T-helper 17 cell (primary cell): ENCODE measurements at places on chromosomes 2 and 18. TPM values are rescaled to one million over a fixed set of nuclear protein-coding genes. Genes with fewer than 3 reads are reported as not detected.

GRCh38 chr2:219967247-219968245 lies 340.1 kb downstream of the SLC4A3 start:
- no peak overlapping the region for H3K4me3 ChIP-seq
- no peak overlapping the region for H3K27ac ChIP-seq
- H3K4me1 ChIP-seq: no peaks in the 10 kb centered on the region

DNA sequence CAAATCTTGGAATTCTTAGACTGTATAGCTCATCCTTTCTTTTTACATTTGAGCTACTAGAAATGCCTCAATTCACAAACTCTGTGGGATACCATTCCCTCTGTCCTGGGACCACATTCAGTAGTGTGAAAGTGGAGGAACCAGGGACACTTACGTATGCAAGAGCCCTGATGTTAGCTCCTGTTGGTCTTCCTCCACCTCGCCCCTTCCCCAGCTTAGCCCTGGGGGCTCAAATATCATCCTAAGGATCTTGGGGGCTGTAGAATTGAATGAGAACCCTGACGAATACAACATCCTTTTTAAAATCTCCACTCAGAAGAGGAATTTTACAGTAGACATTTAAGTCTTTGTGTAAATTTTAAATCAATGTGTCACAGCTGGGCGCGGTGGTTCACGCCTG lies 65.2 kb upstream of the RAPH1 start:
- H3K36me3 ChIP-seq: peaks cover 3% of the 10 kb centered on the region
- peaks cover 12% of the 10 kb centered on the region for H3K4me1 ChIP-seq
- H3K4me3 ChIP-seq: no peak overlapping the region
- peaks cover 6% of the 10 kb centered on the region for H3K27me3 ChIP-seq
- H3K27ac ChIP-seq: no peak overlapping the region

- DNase-seq: no peak
- no peaks in the 10 kb centered on the region for H3K27me3 ChIP-seq
- H3K36me3 ChIP-seq: no peaks in the 10 kb centered on the region
- no peak overlapping the region for H3K4me3 ChIP-seq
These were observed 180.5 kb upstream of the DTNA start for GRCh38 chr18:34529358-34530335.

- no peak overlapping the region for H3K27ac ChIP-seq
- H3K27me3 ChIP-seq: no peaks in the 10 kb centered on the region
- H3K36me3 ChIP-seq: peaks cover 7% of the 10 kb centered on the region
These were observed 82.8 kb upstream of the PPP1CB start for GRCh38 chr2:28668880-28669279.

DNA sequence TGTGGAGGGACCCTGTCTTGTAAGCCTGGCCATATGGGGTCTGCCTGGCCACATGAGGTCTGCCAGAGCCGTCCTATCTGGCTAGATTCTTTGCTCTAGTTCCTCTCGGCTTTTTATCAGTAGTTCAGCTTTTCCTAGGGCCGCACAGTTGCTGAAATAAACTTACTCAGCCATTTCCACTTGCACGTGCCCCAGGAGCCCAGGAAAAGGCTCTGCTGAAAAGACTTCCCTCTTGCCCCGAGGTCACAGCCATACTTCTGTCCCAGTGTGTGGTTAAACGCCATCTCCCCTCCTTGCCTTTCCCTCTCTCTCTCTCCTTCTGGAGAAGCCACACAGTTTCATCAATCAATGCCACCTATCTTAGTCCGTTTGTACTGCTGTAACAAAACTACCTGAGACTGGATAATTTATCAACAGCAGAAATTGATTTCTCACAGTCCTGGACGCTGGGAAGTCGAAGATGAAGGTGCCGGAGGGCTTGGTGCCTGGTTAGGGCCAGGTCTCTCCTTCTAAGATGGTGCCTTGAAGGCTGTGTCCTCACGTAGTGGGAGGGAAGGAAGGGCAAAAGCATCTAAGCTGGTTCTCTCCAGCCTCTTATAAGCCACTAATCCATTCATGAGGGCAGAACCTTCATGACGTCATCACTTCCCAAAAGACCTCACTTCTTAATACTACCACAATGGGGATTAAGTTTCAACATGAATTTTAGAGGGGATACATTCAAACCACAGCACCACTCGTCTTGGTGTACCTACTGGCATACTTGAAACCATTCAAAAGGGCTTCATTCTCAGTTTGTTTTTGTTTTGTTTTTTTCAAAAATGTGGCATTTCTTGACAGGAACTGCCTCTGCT lies 11.2 kb upstream of the GALM start:
- peaks cover 41% of the 10 kb centered on the region for H3K4me1 ChIP-seq
- no peak for DNase-seq
- H3K27ac ChIP-seq: peak overlapping the region; percentile 97
- no peaks in the 10 kb centered on the region for H3K36me3 ChIP-seq

- no peaks in the 10 kb centered on the region for H3K36me3 ChIP-seq
- H3K27me3 ChIP-seq: no peaks in the 10 kb centered on the region
- no peak for DNase-seq
- H3K27ac ChIP-seq: no peak overlapping the region
- no peaks in the 10 kb centered on the region for H3K4me1 ChIP-seq
These were observed 21.8 kb upstream of the KCNJ13 start for GRCh38 chr2:232798187-232798586.

C2orf78 gene
- not detected for total RNA-seq

PPIL3 gene
- total RNA-seq: 22.1 TPM

GREB1 gene
- 0.15 TPM for total RNA-seq

DLX1 gene
- not detected for total RNA-seq

NEUROD1 gene
- not detected for total RNA-seq

TEKT4 gene
- total RNA-seq: not detected

DPYSL5 gene
- not detected for total RNA-seq

LHCGR gene
- not detected for total RNA-seq

NOSTRIN gene
- not detected for total RNA-seq
